ENCODE measurements at places on chromosomes 1 and 21.

- no peak for DNase-seq
Measured at GRCh38 chr1:164617377-164618201, 58.6 kb downstream of the PBX1 start.

- peak; percentile 24 for DNase-seq
Measured at GRCh38 chr1:235366286-235366685, 941 bp upstream of the TBCE start.

DNA sequence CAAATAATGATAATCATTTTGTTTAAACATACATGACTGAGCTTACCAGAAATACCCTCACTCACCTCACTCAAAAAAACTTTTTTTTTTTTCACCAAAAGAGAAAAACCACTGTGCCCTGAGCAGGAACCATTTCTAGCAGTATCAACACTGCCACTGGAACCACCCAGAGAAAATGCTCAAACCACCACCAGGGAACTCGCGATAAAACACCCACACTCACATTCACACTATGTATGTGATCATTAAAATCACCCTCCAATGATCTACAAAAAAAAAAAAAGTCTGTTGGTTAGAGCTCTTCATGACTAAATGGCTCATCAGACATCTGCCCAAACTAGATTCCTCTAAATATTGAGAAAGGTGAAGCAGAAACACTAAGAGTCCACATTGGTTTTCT is 11.5 kb downstream of the TIAM1 start:
- DNase-seq: no peak

DNA sequence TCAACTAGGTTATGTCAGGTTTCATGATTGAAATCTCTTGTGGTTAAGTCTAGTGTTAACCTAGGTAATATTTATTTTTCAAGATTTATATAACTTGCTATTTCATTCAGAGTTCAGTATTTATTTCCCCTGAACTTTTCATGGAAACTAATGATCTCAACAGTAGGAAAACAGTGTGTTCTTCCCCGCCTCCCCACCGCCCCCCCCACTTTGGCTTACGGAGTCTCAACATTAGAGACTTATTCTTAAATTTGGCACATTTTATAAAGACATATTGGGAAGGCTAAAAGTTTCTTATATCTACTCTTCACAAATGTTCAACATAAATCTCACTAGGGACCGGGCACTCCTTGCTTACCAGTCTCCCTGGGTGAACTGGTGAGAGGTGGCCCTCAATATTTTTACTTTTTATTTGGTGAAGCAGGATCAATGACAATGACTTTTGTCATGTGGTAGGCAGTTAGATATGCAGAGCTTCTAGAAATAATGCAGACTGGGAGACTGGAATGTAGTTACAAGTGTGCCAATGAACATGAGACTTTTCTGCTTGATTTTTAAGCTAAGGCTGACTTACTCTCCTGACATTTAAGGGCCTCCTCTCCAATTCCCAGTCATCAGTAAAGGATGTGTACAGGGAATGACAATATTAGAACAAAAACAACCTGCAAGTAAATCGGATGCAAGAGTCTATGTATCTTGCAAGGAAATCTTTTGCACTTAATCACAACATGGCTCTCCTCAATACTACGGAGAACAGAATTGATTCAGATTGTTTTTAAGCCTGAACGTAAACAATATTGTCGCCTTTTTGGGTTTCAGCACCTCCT is 1.7 kb upstream of the MAN1A2 start:
- no peak for DNase-seq

DNA sequence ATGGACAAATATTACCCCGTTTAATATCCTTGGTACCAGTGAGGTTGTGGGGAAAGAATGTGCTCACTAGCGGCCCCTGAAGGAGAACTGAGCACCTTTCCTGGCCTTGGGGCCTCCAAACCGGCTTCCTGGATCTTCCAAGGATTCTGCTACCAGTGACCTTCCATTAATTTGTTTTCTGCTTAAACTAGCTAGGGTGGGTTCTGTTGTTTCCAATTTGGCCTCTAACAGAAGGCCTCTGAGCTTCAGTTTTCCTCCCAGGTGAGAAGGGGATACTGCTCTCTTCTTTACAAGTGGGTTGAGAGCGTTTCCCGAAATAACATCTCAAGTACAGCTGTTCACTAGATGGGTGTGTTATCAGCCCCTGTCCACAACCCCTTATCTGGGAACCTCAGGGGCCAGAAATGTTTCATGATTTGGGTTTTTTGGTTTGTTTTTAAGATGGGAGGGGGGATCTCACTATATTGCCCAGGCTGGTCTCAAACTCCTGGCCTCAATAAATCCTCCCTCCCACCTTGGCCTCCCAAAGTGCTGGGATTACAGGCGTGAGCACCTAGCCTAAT is 16.9 kb upstream of the IFNGR2 start:
- no peak for DNase-seq

DNA sequence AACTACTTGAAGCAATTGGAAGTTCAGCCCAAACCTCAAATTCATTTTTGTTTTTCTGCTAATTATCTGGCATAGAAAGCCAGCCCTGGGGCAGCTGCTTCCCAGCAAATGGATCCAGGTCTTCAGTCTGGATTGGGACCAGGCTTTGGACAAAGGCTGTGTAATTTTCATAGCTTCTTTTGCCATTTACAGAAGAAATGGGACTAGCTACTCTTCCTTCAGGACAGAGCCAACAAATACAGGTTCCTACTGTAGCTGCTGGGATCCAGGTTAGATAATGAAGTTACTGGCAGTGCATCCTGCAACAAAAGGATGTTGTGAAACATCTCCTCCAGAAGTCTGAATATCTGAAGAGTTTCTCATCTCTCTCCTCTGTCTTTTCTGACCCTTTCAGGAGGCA is 171.5 kb upstream of the CAMK1G start:
- DNase-seq: no peak

DNA sequence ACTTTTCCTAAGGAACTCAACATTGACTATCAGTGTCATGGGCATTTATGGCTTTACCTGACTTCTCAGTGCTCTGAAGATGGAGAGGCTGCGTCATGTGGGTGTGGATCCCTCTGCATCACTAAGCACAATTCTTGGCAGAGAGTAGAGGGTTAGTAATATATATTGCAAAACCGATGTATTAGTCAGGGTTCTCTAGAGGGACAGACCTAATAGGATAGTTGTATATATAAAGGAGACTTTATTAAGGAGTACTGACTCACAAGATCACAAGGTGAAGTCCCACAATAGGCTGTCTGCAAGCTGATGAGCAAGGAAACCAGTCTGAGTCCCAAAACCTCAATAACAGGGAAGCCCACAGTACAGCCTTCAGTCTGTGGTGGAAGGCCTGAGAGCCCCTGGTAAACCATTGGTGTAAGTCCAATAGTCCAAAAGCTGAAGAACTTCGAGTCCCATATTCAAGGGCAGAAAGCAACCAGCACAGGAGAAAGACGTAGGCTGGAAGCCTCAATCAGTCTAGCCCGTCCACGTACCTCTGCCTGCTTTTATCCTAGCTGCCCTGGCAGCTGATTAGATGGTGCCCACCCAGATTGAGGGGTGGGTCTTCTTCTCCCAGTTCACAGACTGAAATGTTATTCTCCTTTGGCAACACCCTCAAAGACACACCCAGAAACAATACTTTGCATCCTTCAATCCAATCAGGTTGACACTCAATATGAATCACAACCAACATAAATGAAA is 159.7 kb upstream of the NRIP1 start:
- no peak for DNase-seq

GRCh38 chr1:48048064-48048463 is 50.9 kb upstream of the TRABD2B start:
- DNase-seq: no peak

DNA sequence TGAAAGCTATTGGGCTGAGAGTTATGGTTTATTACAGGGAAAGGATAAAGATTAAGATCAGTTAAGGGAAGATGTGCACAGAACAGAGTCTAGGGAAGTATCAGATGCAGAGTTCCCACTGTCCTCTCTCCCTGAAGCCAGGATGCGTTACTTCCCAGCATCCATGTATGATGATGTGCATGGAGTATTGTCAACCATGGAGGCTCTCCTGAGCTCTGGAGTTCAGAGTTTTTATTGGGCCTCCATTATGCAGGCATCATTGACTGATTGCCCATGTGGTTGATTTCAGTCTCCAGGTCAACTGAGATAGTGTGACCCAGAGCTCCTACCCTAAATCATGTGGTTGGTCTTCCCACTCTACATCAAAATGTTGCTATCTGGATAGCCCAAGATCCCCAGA is 30.7 kb downstream of the SERINC2 start:
- DNase-seq: no peak

- DNase-seq: no peak
Measured at GRCh38 chr1:16907870-16908758, 12.3 kb downstream of the RNU1-2 start.

GRCh38 chr1:10360045-10360444 is 38.8 kb upstream of the PGD start:
- DNase-seq: no peak

DNA sequence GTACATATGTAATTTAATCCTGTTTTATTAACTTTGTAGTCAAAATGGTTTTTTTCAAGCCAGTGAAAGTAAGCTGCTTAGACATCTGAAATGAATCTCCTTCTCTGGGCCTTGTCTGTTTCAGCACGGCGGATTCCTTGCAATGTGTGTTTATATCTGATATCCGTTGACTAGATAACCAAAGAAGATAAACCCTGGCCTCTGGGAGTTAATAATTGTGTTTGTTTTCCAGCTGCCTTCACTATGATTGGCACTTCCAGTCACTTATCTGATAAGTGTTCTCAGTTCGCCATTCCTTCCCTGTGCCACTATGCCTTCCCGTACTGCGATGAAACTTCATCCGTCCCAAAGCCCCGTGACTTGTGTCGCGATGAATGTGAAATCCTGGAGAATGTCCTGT is 63.5 kb upstream of the UBE2U start:
- DNase-seq: no peak

DNA sequence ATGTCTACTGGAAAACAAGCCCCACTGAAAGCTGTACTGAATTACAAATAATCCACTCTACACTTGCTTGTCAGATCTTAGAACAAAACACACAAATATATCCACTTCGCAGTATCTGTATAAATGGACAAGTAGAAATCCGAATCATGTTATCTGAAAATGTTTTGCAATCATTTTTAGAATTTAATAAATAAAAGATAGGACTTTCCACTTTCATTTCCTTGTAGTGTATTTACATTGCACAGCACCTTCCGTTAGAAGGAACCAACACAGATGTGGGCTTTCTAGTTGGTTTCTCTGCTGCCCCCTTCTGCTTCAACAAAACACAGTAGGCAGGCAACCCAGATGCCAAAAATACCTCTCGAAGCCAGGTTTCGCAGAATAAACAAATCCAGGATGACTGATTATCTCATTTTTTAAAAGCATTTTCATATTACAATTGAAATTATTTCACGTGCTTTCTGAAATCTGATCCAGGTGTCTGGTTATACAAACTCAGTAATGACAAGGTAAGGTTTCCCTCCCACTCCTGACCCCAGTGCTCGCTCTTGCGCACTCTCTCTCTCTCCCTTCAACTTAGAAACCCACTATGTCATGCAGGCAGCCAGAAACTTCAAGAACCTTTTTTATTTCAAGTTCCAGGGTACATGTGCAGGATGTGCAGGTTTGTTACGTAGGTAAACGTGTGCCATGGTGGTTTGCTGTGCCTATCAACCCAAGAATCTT is 389.9 kb downstream of the SMYD3 start:
- peak; percentile 29 for DNase-seq

GRCh38 chr1:29284286-29284960 is 48.1 kb downstream of the PTPRU start:
- DNase-seq: no peak

- no peak for DNase-seq
Measured at GRCh38 chr1:41642922-41643821, 158.7 kb upstream of the EDN2 start.

DNA sequence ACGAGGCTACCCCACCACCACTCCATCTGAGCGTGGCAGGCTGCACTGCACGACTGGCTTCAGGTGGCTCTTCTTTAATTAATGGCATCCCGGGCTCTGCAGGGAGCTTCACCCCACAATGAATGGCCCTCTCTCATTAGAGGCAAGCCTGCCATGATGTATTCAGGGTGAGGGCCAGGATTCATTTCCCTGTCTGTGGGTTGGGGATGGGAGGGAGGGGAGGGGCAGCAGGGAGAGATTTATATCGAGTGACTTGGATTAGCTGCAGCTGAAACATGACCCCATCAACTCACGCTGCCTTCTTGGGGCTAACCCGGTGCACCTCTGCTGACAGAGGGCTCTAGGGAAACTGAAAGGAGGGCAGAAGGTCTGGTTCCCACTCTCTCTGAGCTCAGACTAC is 54.2 kb downstream of the ERI3 start:
- no peak for DNase-seq

DNA sequence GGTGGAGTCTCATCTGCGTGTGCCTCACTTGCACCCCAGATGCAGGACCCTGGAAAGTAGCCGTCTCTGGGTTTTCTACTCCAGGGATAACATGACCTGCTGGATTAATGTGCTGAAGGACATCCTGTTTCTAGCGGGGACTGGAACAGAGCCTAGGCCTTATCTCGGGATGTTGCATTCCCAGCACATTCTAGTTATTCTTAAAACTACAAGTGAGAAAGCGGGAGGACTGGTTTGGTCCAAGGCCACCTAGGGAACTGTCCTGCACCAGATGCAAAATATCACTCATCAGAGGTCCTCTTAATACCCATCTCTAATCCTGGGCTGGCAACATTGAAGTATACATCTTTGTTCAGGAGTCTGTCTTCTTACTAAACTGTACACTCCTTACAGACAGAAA is 179.9 kb downstream of the ZC3H11B start:
- no peak for DNase-seq

- DNase-seq: no peak
Measured at GRCh38 chr1:53377438-53377841, 49.6 kb upstream of the LRP8 start.

DNA sequence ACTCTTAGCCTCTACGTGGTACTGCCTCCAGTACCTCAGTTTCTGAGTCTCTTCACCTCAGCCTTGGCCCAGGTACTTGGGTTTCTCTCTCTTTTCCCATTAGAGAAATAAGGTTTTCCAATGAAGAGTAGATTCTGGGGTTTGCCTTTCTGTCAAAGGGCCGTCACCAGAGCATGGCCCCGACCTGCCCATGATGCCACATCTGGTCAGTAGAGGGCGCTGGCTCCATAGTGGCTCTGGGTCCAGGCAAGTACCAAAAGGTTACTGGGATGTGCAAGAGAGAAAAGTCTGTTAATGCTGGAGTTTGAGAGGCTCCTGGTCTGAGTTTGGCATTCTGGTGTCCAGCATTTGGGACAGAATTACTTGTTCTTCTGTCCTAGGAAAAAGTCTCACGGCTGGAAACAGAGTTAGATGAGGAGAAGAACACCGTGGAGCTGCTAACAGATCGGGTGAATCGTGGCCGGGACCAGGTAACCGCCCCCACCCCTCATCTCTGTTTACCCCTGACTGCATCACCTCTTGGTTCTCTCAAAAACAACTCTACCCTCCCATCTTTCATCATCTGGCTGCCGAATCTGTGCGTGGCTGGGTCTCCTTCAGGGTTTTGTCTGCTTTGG is 5.3 kb upstream of the TUFT1 start:
- DNase-seq: peak; percentile 83

- DNase-seq: no peak
Measured at GRCh38 chr1:5985250-5985649, 7.0 kb downstream of the NPHP4 start.

DNA sequence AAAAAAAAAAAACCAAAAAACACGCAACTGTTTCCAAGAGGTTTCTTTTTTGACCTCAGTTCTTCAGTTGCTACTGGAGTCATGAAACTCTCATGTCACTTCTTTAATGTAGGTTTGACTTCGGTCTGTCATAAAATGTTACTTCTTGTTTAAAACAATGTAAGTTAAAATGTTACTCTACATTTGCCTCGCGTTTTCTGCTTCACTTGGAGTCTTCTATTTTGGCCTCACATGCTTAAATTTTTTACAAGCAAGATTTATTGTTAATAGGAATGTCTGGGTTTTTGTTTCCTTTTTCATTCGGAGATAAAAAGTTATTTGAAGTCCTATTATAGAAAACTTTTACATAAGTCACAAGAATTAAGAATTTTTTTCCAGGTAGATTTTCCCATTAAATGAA is 880.2 kb downstream of the LTN1 start:
- DNase-seq: no peak

All from activated naive CD4-positive, alpha-beta T cell treated with Interleukin-2 at 50 U/mL for 16 hours (primary cell).